ENCODE measurements at places on chromosomes 6 and 20.
A peak's percentile ranks its signal among the peaks of the same experiment; 100 is the strongest.

DNA sequence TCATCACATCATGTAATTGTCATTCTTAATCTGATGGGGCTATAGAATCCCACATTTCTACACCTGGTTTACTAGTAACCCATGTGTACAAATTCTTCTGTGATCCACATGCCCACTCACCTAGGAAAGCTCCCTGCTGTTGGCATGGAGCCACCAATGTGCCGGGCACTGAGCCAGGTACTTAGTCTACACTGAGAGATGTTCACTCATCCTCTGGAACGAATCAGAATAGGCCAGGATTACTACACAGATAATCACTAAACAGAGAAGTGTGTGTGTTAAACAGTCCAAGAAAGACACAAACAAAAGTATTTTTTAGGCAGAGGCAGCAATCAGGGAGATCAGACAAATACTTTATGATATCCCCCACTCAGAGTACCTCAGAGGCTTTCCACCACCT, 193.2 kb upstream of the VGLL2 start:
- DNase-seq = no peak

DNA sequence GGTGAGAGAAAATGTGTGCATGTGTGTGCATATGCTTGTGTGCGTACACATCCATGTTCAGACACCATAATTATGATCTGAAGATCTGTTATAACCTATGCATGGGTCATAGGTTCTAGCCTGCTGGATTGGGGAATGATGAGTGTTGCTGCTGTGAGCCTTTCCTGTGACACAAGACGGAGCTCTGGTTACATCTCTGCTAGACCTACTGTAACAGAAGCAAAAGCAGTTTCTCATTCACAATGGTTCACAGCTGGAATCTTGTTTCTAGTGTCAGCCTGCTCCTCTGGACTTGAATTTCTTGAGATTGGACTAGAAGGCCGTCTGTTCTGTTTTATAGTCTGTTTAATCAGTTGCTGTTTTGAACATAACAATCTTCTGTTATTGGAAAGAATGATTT, 40.1 kb downstream of the DEFB114 start:
- no peak for DNase-seq

DNA sequence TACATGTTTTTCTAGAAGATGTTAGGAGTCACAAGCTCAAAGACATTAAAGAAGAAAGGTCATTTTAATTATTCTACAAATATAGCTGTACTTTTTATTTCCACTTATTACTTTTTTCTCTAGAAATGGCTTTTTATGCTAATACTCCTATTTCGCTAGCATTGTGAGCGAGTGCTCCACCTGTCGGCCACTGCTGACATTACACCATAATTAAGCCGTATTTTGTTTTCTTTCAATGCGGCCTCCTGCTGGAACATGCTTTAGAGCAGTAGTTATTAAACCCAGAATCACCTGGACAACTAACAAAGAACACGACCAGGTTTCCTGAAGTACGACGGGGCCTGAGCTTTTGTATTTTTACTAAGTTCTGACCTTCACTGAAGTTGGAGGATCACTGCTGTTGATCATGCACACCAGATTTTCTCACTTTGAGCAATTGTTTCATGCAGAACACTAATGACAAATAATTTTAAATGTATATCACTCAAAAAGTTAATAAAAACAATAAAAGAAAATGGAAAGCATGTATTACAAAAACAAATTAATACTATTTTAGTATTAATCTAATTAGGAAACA, 74.1 kb upstream of the PAK5 start:
- peak; percentile 2 for DNase-seq

DNA sequence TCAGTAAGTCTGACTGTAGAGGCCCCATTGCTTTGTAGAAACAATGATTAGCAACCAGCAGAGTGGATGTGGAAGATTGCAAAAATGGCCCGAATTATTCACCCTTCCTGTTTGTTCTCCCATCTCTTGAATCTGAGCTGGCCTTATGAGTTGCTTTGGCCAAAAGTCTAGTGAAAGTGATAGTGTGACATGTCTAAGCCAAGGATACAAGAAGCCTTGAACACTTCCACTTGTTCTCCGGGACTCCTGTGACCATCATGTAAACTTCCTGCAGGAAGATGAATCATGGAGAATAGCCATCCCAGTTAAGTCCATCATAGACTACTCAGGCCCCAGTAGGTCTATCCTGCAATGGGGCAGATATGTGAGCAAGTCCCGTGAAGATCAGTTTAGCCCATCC, 252.0 kb upstream of the JAG1 start:
- DNase-seq = no peak

DNA sequence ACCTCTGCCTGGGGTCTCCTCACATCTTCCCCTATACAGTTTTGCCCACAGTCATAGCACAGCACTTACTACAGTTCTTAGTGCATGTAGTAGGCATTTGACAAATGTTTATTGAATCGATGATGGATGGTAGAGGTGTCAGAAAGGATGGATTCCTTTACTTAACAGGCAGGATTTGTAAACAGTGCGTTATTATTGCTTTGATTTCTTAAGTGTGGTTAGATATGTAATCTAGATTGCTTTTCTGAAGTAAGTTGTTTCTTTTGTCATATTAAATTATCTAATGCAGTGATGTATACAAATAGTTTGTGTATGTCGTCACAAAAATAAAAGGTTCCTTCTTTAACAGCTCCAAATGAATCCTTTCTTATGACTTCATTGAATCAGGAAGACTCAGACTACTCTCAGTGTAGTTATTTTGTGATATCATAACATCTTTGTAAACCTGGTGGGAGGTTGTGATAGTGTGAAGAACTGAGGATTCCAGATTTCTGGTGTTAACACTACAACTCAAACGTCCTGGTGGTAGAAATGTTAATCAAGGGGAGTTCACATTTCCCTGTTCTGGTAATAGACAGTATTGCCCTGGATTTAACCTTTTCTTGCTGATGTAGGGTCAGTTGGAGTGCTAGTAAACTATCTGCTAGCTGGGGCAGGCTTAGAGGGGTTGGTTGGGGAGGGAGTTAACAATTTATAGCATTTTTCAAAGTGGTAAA, 87.7 kb downstream of the HIVEP1 start:
- DNase-seq = no peak

GRCh38 chr6:39958947-39959346, 24.7 kb upstream of the MOCS1 start:
- no peak for DNase-seq

GRCh38 chr6:30323806-30324205, 2.9 kb upstream of the TRIM39 start:
- DNase-seq = no peak

- DNase-seq = no peak
Observed at GRCh38 chr6:42105156-42105648, 37.2 kb downstream of the C6orf132 start.

- no peak for DNase-seq
Observed at GRCh38 chr6:145318952-145319351, 416.4 kb downstream of the EPM2A start.

- no peak for DNase-seq
Observed at GRCh38 chr6:108944707-108945680, 96.8 kb downstream of the ARMC2 start.

DNA sequence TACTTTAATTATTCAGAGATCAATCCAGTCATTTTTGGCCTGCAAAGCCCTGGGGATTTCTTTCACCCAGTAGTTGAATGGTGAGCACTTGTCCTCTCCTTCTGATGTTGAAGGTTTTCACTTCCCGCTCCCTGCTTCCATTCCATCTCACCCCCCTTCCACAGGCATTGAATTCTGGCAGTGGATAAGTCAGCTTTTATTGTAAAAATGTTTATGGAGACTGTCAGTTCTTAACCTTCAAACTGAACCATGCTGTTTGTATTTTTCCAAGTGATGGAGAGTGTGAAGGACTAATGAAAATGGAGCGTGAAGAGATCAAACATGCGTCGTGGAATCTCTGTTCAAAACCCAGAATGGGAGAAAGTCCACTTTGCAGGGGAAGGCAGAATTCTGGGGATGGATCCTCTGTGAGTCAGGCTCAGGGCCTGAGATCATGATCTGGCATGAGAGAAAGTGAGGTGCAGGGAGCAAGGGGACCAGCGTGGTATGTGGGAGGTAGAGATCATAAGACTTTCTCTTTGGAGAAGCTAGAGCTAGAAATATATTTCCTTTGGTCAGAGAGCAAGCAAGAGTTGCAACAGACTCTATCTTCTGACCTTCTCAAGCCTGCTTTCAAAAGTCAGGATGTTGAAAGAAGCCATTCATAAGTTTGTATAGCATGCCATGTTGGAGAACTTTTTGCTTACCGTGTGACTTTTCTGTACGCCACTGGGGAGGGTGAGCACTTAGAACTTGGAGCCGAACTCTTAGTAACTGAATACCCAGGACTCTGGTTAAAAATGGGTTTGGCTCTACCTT, 30.2 kb downstream of the ISM1 start:
- no peak for DNase-seq

DNA sequence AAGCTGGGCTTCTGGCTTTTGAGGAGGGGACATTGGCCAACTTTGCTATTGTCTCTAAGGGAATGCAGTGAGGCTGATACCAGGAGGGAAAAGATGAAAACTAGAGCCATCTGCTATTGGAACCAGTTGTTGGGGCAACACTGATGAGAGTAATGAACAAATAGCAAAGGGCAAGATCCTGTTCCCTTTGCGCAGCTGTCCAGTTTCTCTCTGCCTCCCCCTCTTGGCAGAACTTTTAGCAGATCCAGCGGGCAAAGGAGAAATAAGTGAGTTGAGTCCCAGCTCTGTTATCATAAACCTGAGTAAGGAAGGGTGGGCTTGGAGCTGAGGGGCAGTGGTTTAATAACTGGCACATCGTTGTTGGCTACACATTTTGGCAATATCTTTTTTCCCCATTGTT, 126.8 kb downstream of the AKAP7 start:
- DNase-seq = no peak

DNA sequence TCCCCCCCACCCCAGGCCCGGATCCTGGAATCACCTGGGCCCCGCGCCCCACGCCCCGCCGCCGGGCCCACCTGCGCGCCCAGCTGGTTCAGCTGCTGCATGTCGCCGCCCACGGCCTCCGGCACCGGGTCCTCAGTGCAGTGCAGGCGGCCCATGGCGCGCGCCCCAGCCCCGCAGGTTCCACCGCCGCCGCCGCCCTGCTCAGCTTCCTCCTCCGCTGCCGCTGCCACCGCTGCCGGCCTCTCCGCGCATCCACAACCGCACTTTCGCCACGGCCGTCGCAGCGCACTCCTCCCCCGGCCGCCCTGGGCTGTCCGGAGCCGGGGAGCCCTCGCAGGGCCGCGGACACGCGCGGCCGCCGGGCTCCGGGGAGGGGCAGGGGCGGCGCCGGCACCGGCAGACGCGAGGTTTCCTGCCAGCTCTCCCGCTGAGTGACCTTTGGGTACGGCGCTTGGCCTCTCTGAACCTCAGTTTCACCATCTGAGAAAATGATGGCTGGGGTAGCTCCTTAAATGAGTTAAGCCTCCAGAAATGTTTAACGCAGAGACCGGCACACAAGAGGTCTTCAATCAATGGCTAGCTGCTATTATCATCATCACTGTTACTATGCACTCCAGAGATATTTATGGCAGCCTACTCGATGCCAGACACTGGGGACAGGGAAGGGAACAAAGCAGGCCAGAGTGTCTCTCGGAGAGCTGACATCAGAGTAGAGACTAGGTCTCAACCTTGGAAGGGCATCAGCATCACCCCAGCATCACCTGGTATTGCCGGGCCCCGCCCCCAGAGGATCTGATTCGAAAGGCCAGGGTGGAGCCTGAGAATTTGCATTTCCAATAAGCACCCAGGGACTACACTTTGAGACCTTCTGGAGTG, at the start of gene COMMD7:
Gene COMMD7, minus strand, starts transcription at position 231 of the 876 bp plus-strand sequence. Its CDS starts 76 bp downstream, at position 155.
- no peak for DNase-seq

DNA sequence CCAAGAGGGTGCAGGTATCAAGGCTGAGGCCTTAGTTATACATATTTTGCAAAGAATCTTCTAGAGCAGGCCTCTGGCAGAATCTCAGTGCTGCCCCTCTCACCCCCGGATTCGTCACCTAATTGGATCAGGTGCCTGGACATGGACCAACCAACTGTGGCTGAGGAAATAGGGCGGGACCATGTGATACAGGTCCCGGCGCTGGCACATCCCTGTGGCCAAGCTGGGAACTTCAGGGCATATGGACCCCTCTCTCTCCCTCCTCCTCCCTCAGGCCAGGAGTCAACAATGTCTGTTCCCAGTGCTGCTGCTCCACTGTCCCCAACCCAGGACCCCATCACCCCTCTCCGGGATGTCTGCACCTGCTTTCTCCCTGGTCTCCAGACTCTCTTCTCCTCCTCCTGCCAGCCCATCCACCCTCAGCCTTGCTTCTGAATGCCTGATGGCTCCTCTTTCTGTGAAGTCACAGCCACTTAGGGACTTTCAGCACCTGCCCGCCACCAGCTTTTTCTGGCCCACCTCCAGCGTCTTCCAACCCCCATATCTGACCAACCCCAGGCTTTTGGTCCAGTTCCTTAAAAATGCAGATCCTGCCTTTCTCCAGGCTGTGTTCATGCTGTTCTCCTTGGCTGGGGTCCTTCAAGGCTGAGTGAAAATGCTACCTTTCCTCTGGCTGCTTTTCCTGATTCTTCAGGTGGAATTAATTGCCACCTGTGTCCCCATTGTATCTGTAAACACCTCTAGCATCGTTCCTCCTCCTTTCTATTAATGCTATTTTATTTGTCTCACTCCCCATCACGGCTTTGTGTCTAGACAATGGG, 19.0 kb upstream of the MLN start:
- DNase-seq = no peak

DNA sequence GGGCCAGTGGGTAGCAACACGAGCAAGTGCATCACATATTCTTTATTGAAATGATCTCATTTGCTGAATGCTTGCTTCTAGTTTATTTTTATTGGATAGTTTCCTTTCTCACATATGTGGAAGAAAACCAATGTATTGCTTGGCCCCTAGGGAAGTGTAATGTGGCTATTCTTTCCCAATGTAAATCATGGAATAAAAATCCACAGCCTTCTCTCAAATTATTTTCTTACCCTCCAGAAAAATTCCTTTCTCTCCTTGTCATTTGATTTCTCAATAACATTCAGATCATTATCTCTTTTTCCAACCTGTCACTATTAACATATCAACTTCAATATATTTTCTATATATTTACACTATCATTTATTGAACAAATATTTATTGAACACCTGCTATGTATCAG, 51.9 kb upstream of the PTPRK start:
- no peak for DNase-seq

DNA sequence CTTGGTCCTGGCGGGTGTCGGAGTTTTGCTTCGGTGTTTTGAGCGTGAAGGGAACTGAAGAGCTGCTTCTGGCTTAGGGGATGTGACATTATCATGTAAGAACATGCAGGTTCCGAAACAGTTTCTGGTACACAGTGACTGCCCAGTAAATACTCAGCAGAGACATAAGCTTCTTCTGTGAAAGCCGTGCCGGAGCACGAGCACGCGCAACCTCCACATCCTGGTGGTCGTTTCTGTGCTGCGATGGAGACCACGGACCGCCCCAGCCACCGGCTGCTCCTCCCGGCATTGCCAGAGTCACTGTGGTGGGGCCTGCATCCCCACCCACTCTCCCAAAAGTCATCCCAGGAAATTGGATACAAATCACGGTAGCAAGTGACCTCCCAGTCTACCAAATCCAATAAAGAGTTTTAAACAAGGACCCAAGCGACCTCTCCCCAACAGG, 18.7 kb downstream of the KIF25 start:
- DNase-seq = no peak

- no peak for DNase-seq
Observed at GRCh38 chr20:20641783-20642182, 70.7 kb downstream of the RALGAPA2 start.

GRCh38 chr6:24851086-24851485, 52.4 kb upstream of the ARMH2 start:
- no peak for DNase-seq

Measured in activated CD8-positive, alpha-beta memory T cell treated with anti-CD3 and anti-CD28 coated beads for 1 hour (primary cell).